Breast epithelium (tissue), 4 donors: ENCODE measurements at places on chromosomes 4 and X. TPM values are rescaled to one million over a fixed set of nuclear protein-coding genes. Genes with fewer than 3 reads are reported as not detected.

GRCh38 chr4:111988514-111988913 lies 156.7 kb upstream of the FAM241A start:
- DNase-seq = no peak

GRCh38 chr4:154604696-154605200 lies 7.7 kb downstream of the FGG start:
- DNase-seq = no peak

- DNase-seq = no peak
Observed at GRCh38 chr4:78336093-78336943, 215.3 kb upstream of the ANXA3 start.

- no peak for DNase-seq
Observed at GRCh38 chrX:146615628-146616348, 193.8 kb upstream of the CXorf51B start.

GRCh38 chr4:7379719-7380118 lies 55.0 kb downstream of the PSAPL1 start:
- DNase-seq = no peak

The ARR3 gene
- total RNA-seq = not detected

DNA sequence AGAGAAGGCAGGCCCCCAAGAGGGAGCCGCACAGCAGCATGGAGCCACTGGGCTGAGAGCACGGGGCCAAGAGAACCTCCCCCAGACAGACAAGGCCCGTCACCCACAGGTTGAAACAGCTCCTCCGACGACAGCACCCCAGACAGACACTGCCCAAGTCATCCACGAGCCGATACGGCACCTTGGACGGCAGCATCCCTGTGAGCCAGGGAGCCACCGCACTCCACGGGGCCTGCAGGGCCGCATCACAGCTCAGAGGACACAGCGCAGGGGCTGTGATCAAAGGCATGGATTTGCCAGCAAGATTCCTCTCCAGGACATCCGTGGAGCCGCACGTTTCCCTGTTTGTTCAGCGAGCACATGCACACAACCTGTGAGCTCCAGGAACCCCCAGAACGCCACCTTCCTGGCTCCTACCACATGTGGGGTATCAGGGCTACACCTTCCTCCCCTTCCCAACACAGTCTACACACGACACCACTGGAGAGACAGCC lies 3.9 kb downstream of the CTBP1 start:
- no peak for DNase-seq

DNA sequence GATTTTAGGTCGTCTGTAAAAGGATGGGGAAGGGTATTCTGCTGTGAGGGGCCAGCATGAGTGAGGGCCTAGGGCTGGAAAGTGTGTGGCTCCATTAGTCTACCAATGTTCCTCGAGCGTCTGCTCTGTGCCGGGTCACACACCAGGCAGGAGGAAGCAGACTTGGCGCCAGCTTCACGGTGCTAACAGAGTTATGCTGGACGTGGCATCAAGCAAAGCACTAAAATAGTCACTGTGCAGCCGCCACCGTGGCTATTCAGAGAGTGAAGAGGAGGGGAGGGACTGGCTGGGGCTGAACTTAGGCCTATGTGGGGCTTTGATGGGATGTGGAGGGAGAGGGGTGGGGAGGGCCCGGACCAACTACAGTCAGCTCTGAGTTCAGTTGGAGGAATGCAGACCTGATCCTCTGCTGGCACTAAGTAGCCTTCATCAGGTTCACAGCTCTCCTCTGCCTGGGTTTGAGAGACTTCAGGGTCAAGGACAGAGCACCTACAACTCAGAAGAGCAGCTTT lies 83.9 kb upstream of the MSX1 start:
- no peak for DNase-seq

- no peak for DNase-seq
Observed at GRCh38 chr4:163201358-163201757, 34.7 kb upstream of the NAF1 start.

DNA sequence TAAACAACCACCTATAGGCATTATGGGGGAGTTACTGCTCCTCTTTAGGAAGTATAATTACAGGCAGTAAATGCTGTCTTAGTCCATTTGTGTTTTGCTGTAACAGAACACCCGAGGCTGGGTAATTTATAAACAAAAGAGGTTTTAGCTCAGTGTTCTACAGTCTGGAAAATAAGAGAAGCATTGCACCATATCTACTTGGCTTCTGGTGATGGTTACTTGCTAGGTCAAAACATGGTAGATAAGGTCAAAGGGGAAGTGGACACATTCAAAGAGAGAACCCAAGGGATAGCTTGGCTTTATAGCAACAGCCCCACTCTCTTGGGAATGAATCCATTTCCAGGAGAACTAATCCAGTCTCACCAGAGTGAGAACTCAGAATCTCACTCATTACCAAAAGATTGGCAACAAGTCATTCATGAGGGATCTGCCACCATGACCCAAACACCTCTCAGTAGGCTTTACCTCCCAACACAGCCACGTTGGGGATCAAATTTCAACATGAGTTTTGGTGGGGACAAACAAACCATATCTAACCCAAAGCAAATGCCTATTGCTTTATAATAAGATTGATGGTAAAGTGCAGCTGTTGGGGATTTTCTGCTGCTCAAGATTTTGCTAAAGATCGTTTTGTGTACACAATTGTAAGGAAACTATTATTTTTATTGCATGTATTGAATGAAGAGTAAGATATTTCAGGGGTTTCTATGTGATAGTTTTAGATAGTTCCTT lies 32.6 kb downstream of the STAG2 start:
- DNase-seq = no peak

DNA sequence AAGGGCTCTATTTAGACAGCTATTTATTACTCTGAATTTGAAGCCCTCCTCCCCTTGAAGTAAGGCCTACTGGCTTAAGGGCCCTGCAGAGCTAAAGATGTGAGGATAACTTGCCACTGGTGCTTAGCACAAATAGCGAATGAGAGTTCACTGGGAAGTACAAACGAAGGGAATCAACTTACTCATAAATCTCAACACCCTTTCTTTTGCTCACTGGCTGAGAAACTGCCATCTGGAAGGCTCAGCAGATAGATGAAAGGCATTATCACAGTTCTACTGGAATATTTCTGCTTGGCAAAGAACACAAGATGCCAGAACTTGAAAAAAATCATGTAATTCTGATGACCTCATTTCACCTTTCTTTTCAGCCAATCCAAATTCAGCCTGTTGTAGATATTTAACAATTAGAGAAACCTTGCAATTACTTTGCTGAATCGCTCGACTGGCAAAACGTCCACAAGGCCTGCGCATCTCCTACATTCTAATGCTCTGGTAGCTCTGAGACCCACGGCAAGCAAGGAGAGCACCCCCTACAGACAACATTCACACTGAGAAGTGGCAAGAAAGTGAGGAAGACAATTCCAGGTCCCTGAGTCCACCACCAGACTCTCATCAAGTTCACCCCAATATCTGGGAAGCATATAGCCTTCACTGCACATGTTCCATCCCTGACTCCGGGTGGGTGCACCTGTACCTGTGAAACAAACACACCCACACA lies 27.5 kb downstream of the TSPAN5 start:
- no peak for DNase-seq

- DNase-seq = no peak
Observed at GRCh38 chrX:118614150-118614549, 113.3 kb upstream of the IL13RA1 start.

The CXCL3 gene
- 1.3 TPM for total RNA-seq

DNA sequence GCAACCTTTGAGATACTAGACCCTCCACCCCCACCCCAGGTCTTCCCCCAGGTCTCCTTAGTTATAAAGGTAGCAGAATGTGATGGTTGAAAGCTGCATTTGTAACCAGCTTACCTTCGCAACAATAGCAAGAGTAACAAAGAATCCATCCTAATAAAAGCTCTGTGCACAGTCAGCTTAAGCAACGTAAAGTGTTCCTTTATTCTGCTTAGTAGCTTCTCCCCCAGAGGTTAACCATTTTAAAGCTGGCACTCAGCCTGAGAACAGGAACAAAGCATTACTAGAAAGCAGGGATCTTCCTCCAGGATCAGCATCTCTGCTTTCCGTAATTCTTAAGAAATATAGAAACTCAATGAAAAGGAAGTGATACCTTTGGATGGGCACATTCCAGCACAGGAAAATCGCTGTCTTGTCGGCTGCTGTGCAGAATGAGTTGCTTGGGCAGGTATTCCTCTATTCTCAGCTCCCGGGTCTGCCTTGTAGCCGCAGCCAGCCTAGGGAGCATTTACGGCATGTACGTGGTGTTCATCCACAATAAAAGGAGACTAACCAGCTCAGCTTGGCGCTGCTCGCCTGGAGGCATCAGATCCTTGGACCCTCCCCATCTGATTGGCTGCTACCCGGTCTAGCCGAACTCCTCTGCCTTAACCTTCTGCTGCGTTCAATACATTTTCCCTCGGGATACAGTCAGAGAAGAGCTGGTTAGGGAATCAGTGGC lies 113.0 kb upstream of the TLR3 start:
- no peak for DNase-seq

GRCh38 chrX:112614640-112615039 lies 65.1 kb downstream of the LHFPL1 start:
- DNase-seq = no peak

The BEX1 gene
- total RNA-seq = 1.3 TPM
